NAMALWA (cell line): ENCODE measurements at places on chromosomes 4 and X.
A peak's percentile ranks its signal among the peaks of the same experiment; 100 is the strongest.

DNA sequence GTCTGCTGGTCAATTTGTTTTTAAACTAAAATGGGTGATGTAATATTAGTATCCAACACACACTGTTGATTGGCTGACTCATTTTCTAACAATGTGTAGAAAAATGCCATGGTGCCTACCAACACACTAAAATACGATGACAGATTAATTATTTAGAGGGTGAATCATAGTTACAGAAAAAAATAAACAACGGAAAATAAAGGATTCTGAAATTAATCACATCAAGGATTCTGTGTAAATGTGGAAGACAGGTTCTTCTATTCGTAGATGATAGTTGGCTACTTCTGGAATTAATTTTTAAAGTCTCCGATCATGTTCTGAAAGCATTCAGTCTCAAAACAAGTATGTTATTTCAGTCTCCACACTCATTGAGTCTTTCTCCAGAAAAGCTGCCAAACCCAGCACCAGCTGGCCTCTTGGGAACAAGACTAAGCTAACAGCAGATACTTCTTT, 8.2 kb upstream of the IQCM start:
- no peak for DNase-seq

DNA sequence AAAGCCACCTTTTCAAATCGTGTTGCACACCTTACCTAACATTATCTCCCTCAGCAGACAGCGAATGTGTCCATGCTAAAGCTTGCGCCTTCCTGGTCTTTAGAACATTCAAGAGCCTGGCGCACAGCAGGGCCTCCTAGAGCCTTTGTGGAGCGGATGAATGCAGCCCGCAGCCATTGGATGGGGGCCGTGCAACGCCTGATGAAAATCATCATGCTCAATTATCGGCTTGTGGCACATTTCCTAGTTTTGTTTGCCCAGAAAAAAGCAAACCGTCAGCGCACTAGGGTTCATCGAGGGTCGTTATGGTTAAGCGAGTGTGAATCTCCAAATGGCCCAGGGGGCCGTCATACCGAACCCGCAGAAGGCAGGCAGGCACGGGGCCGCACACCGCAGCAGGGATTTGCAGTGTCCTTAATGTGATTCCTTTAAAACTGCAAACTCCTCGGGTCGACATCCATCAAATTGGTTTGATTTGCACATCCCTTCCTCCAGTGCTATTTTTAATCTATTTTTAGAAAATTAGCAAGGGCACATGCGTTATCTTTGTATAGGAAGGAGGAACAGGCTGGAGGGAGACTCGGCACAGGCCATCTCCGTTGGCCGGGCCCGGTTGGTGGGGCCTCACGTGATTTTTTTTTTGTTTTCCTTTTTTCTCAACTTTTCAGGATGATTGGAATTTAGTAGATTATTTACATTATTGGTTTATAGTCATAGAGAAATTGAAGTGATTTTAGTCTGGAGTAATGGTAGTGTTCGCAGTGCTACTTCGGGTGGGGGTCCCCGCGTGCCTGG, 53.1 kb downstream of the ABLIM2 start:
- no peak for DNase-seq

- no peak for DNase-seq
Observed at GRCh38 chrX:17803449-17803848, 57.6 kb downstream of the RAI2 start.

- no peak for DNase-seq
Observed at GRCh38 chr4:33961761-33962160, 2282.6 kb downstream of the ARAP2 start.

DNA sequence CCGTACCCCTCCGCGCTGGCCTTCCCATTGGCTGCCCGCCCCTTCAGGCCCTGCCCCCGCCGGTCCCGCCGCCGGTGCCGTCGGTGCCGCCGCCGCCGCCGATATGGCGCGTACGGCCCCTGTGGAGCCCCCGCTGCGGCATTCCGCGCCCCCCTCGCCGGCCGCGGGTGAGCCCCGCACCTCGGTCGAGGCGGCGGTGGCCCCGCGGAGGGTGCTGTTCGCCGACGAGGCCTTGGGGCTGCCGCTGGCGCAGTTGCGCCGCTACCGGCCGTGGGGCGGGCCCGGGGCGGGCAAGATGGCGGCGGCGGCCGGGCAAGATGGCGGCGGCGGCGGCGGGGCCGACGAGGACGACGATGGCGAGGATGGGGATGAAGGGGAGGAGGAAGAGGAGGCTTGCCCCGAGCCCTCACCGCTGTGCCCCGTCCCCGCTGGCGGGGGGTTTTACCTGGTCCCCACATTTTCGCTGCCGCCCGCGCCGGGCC, at the start of gene PPP1R3F:
Gene PPP1R3F, plus strand, starts transcription at position 27 of the 482 bp plus-strand sequence. Its CDS starts 77 bp downstream, at position 104.
- DNase-seq: no peak

- no peak for DNase-seq
Observed at GRCh38 chrX:42237956-42238355, 314.6 kb upstream of the CASK start.

- DNase-seq: no peak
Observed at GRCh38 chr4:25844961-25845712, 17.7 kb downstream of the SEL1L3 start.

- DNase-seq: no peak
Observed at GRCh38 chr4:104571341-104571740, 76.6 kb upstream of the CXXC4 start.

GRCh38 chrX:68835104-68835442, 6.3 kb downstream of the EFNB1 start:
- DNase-seq: no peak

DNA sequence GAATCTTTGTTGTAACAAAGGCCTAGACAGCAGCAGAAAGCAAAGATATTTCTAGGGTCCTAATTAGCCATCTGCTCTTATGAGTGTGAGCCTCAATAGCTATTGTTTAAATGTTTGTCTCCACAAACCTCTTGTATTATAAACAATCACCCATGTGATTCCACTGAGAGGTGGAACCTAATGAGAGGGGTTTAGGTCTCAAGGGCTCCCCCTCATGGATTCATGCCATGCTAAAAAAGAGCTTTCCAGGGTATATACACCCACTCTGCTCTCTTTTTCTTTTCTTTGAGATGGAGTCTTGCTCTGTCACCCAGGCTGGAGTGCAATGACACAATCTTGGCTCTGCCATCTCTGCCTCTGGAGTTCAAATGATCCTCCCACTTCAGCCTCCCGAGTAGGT, 42.1 kb downstream of the TRIM61 start:
- peak; percentile 69 for DNase-seq

- DNase-seq: peak; percentile 9
Observed at GRCh38 chr4:89898304-89898716, 3.7 kb downstream of the MMRN1 start.
